ENCODE measurements at places on chromosomes 3 and 15.

DNA sequence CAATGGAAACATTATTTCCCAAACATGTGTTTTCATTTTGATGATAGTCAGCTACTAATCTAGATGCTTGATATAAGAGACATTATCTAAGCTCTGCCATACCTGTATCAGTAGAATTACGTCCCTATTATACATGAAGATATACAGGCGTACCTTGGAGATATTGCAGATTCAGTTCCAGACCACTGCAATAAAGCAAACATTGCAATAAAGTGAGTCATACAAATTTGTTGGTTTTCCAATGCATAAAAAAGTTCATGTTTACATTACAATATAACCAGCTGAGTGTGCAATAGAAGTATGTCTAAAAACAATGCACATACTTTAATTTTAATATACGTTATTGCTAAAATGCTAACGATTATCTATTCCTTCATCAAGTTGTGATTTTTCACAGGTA is 236.0 kb upstream of the ZNF717 start:
- no peak for DNase-seq

GRCh38 chr3:64003589-64003988 is 19.7 kb downstream of the PSMD6 start:
- DNase-seq = no peak

GRCh38 chr15:45183511-45183910 is 4.3 kb downstream of the SHF start:
- DNase-seq = no peak

DNA sequence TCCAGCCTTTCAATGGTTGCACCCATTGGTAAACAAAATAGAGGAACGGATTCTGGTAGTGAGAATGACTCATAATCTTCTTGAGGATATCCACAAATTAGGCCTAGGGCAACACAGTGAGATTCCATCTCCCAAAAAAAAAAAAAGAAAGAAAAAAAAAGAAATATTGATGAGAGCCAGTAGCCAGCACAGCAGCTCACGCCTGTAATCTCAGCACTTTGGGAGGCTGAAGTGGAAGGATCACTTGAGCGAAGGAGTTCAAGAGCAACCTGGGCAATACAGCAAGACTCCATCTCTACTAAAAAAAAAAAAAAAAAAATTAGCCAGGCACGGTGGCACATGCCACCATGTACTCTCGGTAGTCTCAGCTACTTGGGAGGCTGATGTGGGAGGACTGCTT is 51.9 kb downstream of the DENND4A start:
- no peak for DNase-seq

DNA sequence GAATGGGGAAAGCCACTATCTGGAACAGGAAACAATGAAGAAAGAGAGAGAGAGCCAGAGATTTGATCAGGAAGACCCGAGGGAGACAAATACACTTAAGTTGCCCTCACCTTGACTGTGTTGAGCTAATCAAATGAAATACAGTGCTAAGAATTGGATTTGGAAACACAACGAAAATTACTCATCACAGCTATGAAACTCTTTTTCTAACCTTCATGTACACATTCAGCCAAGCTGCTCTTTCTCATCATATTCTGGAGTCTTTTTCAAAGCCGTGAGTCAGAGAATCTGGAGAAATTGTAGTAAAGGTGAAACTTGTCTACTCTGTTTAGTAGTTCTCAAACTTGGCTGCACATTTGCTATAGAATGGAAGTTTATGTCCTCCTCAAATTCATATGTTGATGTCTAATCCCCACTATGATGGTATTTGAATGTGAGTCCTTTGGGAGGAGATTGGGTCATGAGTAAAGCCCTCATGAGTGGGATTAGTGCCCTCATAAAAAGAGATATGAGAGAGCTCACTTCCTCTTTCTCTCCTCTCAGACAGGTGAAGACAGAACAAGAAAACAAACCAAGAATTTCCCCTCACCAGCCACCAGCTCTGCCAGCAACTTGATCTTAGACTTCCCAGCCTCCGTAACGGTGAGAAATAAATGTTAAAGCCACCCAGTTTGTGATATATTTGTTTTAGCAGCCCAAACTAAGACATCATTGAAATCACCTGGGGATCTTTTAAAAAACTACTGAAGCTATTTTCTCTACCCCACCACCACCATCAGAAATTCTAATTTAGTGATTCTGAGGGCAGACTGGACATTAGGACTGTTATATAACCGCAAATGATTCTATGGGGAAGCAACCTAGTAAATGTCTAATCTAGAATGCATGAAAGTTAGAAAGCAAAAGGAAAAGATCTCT is 143.6 kb upstream of the GRM7 start:
- no peak for DNase-seq

DNA sequence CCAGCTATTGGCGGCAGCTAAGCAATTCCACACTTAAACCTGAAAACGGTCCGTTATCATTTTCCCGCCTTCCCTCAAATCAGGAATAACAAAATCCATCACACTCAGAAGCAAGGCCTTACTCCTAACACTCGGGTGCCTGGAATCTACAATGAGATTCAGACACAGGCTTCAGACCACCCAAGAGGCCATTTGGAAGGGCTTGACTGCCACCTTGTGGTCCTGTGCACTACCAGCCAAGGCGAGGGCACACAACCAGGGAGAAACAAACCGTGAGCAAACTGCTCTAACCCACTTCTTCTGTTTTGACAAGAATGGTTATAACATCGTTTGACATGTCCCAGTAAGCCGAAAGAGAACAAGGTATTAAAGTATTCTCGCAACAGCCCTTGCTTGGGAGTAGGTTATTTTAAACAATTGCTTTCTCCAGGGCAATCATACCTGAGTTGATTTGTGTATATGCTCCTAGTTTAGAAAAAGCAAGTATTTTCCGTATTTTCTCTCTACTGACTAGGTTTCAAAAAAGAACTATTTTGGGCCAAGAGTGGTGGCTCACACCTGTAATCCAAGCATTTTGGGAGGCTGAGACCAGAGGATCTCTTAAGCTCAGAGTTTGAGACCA is 40.1 kb upstream of the TAFA4 start:
- DNase-seq = peak; percentile 69

DNA sequence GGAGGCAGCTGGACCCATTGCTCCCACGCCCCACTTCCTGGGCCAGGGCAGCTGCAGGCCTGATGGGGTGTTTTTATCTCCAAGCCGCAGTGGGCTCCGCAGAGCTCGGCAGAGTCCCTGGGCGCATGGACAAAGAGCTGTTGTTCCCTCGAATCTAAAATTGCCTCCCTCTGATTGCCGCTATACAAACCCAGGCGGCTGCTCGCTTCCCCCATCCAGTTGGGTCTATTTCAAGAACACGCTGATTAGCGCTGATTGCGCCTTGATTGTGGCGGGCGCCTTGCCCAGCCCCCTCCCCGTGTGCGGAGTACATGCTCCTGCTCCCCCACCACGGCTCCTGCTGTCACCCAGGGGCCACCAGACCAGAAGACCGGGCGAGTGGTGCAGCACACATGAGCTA is 43.4 kb upstream of the SLC6A1 start:
- DNase-seq = no peak

DNA sequence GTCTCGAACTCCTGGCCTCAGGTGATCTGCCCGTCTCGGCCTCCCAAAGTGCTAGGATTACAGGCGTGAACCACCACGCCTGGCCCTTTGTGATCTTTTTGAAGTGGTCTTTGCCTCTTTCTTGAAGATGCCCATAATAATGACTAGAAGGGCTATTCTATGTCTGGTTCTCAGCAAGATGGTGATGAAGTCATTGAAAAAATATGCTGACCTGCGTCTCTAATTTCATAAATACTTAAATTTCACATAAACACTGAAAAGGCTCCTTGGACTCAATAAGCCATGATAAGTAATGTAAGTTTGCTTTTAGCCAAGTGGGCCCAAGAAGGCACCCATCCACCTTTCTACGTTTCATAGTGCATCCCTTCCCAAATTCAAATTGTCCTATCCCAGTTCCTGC is 775 bp upstream of the MAPK6 start:
- DNase-seq = no peak

DNA sequence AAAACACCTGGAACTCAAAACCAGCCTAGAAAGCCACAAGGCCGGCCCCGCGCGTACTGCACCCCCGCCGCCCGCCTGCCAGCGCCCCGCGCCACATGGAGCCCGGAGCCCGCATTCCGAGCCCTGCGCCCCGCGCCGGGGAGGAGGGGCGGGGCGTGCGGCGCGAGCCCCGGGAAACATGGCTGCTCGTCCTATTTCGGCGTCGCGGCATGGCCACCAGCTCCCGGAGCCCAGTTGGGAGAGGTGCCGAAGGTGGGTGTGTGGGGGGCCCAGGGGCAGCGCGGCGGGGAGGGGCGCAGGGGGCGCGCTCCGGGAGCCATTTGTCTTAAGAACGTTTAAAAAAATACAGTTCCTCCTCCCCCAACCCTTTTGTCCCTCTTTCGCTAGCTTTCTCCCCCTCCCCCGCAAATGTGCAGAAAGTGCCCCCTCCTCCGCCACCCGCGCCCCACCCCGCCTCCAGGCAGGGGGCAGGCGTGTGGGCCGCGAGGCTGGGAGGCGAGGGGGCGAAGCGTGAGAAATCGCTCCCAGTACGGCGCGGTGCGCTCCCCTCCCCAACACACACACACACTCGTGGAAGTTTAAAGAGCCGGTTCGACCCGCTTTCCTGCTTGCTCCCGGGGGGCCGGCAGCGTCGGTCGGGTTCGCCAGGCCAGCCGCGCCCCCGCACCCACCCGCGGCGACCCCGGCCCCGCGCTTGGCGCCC is 2.5 kb downstream of the ANP32A start:
- peak; percentile 55 for DNase-seq

GRCh38 chr3:114221165-114221880 is 16.1 kb downstream of the ZNF80 start:
- DNase-seq = no peak

DNA sequence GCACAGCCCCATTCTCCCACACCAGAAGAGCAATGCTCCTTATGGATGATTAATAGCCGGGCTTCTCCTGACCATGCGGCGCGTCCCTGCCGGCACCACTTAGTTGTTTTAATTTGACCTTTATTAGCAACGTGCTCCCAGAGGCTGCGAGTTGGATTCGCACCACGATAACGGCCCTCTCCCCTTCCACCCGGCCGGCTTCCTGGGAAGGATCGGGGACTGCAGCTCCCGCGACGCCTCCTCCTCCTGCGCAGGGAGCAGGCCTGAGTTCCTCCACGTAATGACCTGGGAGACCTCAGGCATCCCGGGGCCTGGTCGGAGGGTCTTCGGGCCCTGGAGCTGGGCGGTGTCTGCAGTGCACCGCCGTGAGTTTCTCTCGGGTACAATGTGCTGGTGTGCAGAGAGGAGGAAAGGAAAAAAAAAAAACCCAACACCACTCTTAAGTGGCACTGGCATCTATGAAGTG is 243.3 kb upstream of the TOPAZ1 start:
- DNase-seq = no peak

DNA sequence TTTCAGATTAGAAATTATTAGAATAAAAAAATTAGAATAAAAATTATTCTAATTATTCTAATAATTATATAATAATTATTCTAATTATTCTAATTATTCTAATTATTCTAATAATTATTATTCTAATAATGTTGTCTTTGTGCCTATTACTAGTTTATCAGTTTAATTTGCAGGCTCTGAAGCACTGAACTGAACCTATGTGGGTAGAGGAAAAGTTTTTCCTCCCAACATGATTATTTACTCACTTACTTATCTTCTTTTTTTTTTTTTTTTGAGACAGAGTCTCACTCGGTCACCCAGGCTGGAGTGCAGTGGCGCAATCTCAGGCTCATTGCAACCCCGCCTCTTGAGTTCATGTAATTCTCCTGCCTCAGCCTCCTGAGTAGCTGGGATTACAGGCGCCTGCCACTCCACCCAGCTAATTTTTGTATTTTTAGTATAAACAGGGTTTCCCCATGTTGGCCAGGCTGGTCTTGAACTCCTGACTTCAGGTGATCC is 39.7 kb upstream of the C15orf39 start:
- peak; percentile 80 for DNase-seq

DNA sequence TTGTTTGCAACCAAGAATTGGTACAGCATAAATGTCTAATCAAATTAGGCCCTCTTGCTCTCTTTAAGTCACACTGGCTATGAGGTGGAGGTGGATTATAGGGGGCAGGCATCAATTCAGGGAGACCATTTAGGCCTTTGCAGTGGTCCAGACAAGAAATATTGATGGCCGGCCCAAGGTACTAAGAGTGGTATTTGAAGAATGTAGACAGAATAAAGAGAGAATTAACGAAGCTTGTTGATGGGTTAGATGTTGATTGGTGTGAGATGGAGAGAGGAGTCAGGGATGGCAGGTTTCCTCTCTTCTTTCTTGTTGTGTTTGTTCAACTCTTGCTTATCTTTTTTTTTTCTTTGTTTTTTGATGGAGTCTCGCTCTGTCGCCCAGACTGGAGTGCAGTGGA is 48.5 kb downstream of the PIK3CA start:
- no peak for DNase-seq

DNA sequence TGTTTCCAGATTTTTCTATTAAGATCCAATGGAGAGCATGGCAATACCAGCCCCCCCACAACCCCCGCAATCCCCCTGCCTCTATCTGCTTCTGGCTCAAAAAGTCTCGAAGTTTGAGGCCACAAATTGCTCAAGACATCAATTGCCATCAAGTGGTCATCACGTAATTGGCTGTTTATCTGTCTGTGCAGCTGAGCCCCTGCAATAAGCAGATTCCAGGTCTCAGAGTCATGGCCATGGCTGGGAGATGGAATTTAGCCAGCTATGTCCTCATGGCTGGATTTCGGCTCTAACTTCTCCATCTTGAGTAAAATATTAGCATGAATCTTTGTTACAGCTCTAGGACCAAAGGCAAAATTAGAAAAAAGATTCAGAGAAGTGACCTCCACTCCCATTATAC is 22.7 kb downstream of the SSUH2 start:
- no peak for DNase-seq

Data from inflammatory macrophage treated with lipopolysaccharide for 1 hour (primary cell).